HFFc6 (cell line): ENCODE measurements at places on chromosomes 2 and 18. TPM values are rescaled to one million over a fixed set of nuclear protein-coding genes. Genes with fewer than 3 reads are reported as not detected.

The C2orf78 gene
- total RNA-seq, result not detected in 3 replicates

- no peak for DNase-seq
These were observed 46.2 kb downstream of the FAM168B start for GRCh38 chr2:131046918-131047652.

- DNase-seq, result no peak
These were observed 66.5 kb downstream of the EIF2AK3 start for GRCh38 chr2:88560619-88561307.

DNA sequence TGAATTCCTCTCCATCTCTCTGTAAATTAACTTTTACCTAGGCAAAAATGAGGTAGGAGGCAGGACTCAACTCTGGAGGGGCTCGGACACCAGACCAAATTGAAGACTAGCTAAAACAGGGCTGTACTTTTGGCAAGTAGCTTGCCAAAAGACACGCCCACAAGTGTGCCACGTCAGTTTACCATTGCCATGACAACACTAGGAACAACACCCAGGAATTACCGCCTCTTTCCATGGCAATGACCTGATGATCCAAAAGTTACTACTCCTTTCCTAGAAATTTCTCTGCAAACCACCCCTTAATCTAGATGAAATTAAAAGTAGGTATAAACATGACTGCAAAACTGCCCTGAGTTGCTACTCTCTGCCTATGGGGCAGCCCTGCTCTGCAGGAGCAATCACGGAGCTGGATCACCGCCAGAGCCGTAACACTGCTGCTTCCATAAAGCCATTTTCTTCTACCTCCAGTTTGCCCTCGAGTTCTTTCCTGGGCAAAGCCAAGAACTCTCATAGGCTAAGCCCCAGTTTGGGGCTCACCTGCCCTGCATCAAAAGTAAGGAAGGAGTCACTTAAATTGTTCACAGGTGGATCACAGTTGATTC is 66.0 kb upstream of the FAM136A start:
- DNase-seq, result peak; percentile 69

- no peak for DNase-seq
These were observed 69.7 kb downstream of the PRPF40A start for GRCh38 chr2:152647552-152647951.

The ATP8B1 gene
- 78.8 and 115 TPM in 2 replicates for total RNA-seq

- DNase-seq, result no peak
These were observed 58.6 kb downstream of the FANCL start for GRCh38 chr2:58182527-58182926.

The ANKRD30B gene
- total RNA-seq, result not detected in 3 replicates

The TAF1B gene
- 17.7 to 23.9 TPM (median 20.4 TPM) in 3 replicates for total RNA-seq

GRCh38 chr2:45353879-45354278 is 257.2 kb downstream of the SRBD1 start:
- DNase-seq, result peak; percentile 88

DNA sequence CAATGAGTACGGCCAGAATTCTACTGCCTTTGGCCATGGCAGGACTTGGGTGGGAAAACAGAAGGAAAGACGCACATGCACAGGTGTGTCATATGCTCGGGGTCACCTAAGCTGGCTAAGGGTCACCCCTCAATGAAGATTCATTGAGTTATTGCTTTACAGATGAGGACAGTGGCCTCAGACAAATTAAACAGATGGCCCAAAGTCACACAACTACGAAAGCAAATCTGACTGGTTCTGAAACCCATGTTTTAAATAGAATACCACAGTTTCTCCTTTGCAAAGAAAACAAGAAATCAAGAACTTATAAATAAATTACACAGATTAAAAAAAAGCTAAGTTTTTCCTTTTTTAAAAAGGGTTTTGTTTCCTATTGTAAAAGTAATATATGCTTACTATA is 70.5 kb downstream of the ID2 start:
- no peak for DNase-seq

DNA sequence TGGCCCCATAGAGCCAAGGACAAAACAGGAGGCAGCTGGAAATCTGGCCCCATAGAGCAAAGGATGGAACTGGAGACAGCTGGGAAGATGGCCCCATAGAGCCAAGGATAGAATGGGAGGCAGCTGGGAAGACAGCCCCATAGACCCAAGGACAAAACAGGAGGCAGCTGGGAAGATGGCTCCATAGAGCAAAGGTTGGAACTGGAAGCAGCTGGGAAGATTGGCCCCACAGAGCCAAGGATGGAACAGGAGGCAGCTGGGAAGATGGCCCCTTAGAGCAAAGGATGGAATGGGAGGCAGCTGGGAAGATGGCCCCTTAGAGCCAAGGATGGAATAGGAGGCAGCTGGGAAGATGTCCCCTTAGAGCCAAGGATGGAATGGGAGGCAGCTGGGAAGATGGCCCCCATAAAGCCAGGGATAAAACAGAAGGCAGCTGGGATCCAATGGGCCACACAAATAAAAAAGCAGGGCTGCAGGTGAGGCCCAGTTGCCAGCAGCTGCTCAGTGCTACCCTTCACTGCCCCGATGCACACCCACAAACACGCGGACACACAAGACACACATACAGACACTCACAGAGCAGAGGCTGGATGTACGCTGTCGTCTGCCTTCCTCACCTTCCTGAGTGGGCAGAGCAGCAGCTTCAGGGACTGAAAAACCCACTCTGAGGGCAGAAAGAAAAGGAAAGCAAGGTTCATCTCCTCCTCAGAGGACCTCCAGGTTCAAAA is 505.4 kb upstream of the MYT1L start:
- no peak for DNase-seq

DNA sequence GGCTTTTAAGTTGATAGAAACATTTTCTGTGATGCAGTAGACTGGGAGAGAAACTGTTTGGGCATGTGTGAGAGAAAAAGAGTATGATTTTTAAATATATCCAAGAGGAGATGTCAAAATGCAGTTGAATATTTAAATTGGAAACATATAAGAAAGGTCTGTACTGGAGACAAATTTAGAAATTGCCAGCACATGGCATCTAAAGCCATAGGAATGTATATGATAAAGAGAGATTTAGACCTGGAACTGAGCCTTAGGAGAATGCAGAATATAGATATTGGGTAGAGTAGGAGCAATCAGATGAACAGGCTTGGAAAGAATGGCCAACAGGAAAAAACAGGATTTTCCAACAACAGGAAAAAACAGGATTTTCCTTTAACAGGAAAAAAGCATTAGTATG is 680.8 kb downstream of the MBD2 start:
- DNase-seq, result no peak

DNA sequence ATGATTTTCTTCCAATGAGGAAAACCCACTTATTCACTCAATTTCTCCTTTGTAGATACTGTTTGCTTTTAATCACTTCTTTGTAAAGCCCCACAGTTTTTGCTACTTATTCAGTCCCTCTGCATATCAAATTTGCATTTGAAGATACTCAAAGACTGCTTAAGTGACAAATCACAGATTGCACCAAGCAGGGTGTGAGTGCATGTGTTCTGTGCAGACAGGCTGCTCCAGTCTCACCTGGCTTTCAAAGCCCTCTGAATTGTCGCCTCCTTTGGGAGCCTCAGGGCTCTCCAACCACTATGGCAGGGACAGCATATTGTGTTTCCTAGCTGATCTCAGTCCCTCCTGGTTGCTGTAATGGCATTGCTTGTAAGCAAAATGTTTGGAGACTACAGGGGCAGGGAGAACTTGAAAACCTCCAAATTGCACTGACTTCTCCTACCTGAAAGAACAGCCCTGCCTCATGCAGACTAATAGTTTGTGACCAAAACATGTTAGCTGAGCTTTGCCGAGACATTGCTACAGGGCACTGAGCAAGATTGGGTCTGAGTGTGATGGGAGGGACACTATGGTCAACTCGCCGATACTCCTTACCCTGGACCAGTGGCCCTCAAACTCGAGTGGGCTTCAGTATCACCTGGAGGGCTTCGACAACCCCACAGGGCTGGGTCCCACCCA is 96.8 kb downstream of the POLE4 start:
- no peak for DNase-seq

The GLI2 gene
- 41.9 to 46.1 TPM (median 43.5 TPM) in 3 replicates for total RNA-seq

DNA sequence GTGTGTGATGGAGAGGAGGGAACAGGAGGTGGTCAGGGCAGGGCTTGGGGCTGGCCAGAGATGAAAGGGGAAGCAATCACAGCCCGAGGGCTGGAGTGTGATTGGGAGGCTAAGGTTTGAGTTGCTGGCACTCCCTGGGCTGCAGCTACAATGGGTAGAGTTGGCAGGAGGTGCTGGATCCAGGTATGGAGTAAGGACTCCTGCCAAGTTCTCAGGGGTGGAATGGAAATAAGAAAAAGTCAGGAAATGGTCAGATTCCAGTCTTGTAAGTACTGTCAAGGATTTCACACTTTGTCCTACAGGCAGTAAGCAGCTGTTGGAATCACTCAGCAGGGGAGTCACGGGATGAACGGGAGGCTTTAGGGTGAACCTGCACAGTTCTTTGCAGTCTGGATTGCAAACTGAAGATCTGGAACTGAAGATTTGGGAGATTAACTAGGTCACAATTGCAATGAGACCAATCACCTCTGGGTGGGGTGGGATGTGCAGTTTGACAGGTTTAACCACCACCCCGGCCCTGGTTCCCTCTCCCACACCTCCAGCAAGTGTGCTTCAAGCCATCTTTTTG is 10.9 kb upstream of the INPP5D start:
- no peak for DNase-seq

- no peak for DNase-seq
These were observed 29.4 kb downstream of the DPP4 start for GRCh38 chr2:162044586-162044985.

The DNAH6 gene
- total RNA-seq, result 0.15 to 0.18 TPM (median 0.17 TPM) in 3 replicates

DNA sequence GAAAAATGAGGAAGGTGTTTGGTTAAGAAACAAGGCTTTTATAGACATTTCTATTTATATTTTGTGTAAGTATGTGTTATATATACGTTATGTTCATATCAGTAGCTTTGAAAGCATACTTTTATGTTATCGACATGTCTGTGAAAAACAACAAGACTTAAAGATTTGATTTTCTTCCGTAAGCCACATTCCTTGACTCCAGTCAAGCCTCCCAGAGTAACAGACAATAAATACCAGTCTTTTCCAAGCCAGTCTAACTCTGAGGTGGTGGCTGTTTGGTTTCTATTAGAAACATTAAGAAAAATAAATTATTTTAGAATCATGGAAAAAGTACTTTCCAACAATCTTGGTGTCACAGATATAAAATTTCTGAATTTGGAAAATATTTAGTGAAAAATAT is 16.3 kb upstream of the ITGAV start:
- no peak for DNase-seq

- DNase-seq, result no peak
These were observed 20.0 kb upstream of the EFR3B start for GRCh38 chr2:25021791-25022362.

The OTX1 gene
- total RNA-seq, result 0.52 and 0.57 TPM in 2 replicates

GRCh38 chr2:176415937-176416499 is 146.8 kb downstream of the MTX2 start:
- DNase-seq, result no peak

The RNF152 gene
- total RNA-seq, result 49.9 to 70.7 TPM (median 60.3 TPM) in 3 replicates

DNA sequence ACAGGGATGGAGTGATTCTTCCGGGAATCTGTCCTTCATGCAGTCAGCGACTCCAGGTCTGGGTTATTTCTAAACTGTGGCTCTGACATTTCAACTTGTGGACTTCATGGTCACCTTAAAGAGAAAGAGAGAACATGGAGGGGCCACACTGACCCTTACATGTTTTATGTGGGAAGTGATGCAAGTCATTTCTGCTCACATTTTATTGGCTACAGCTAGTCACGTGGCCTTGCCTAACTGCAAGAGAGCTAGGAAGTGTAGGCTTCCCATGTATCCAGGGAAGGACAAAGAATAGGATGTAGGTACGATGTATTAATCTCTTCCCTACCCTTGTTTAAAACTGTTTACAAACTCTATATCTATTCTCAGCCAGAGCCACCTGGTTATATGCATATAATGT is 30.3 kb upstream of the AFTPH start:
- DNase-seq, result no peak

- DNase-seq, result no peak
These were observed 46.6 kb downstream of the CDH20 start for GRCh38 chr18:61379827-61380226.

DNA sequence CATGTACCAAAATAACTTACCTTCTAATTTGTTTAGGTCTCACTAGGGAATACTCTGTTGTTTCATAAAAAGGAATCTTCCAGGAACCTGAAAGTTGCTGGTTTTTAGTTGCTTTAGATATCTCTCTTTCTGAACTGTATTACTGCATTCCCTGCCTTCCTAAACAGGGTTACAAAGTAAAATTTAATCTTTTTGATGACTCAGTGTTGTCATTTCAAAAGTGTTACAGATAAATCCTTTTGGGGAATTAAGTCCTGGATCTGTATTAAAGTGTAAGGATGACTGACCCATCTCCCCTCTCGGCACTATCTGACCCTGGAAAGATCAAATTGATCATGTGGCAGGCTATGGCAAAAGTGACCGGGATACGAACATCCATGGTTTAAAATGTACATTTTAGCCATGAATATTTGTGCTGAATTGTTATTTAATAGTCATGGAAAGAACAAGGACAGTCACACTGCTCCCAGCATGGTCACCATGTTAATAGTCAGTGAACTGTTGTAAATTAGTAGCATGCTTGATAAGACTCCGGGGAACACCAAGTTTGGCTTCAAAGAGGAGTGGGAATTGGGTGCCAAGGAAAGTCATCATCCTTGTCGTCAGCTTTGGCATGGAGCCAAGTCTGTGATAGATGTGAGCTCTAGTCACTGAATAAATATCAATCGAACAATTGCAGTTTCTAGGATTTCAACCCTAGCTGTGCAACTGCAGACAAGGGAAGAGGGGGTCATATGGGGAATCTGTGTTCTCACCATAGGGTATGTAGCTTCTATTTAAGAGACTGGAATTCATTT is 4.2 kb downstream of the PLEKHA3 start:
- no peak for DNase-seq
